Non-pigmented ciliary epithelial cell (primary cell): ENCODE measurements at places on chromosomes 7 and 10.
A peak's percentile ranks its signal among the peaks of the same experiment; 100 is the strongest.

- DNase-seq, result no peak
These were observed 47.5 kb downstream of the GNA12 start for GRCh38 chr7:2796358-2797352.

- DNase-seq, result peak; percentile 97
These were observed 196.0 kb downstream of the RNLS start for GRCh38 chr10:88386821-88387773.

DNA sequence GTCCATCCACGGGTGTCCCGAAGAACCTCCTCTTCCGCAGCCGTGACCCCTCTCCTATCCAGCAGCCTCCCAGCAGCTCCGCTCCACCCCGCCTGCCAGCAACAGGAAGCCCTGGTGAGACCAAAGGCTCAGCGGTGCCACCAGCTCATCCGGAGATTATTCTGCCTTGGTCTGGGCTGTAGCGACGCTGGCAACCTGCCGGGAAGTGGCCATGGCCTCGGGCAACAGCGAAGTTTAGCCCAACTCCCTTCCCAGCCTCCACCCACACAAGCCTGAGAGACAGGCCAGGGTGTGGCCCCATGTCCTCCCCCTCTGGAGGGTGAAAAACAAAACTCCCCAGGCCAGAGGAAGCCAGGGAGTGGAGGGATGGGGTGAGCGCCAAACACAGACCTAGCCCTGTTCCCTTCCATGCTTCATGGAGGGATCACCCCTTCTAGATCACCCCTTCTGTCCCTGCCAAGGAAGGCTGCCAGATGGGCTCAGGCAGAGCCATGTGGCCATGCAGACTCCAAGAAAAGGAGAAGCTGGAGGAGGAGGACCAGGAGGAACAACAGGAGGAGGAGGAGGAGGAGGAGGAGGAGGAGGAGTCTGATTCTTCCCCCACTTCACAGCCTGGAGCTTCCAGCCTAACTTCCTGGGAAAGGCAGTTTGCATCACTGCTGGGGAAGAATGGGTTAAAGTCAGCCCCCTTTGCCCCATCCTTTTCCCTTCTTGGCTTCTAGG lies 918 bp downstream of the CALHM2 start:
- no peak for DNase-seq

DNA sequence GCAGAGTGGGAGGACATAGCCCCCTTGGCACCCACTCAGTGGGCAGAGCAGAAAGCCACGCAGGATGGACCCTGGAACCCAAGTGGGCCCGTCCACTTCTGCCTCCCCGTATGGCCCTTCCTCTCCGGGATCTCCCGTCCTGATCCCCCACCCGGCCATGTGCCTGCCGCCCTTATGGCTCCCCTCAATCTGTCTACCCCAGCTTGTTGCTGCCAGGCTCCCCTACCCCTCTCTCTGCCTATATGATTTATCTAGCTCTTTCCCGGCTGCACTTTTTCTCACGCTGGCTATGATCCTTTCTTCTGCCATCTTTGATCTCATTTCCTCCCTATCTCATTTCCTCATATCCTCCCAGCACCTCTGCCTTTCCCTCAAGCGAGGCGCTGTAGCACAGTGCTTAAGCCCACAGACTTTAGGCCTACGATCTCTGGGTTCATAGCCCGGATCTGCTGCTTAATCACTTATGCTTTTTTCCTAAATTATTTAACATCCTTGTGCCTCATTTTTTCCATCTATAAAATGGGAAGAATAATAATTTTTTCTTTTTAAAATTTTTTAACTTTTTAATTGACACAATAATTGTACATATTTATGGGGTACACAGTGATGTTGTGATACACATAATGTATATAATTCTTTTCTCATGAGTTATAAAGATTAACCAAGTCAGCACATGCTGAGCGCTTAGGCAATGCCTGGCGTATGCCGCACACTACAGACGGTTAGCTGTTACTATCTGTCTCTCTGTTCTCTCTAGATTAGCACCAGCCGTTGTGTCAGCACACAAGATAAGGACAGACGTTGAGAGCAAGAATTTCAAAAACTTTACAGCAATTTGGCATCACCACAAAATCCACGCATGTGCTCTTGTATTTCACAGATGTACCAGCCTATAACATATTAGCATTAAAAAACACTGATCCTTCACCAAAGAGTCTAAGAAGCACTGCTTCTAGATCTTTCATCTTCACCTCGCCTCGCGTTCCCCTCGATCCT lies 18.1 kb downstream of the KCNH2 start:
- no peak for DNase-seq

DNA sequence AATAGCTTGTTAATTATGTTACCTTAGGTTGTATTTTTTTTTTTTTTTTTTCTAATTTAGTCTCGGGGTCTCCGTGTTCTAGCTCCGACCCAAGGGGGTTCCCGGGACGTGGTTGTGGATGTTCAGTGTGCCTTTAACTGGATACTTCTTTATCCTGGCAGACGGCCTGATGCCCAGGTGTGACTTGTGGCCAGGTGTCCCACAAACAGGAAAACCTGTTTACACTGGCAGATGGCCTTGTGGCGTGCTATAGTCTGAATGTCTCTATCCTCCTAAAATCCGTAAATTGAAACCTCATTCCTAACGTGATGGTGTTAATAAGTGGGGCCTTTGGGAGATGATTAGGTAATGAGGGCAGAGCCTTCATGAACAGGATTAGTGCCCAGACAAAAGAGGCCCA lies 546.4 kb upstream of the C7orf33 start:
- DNase-seq, result no peak

DNA sequence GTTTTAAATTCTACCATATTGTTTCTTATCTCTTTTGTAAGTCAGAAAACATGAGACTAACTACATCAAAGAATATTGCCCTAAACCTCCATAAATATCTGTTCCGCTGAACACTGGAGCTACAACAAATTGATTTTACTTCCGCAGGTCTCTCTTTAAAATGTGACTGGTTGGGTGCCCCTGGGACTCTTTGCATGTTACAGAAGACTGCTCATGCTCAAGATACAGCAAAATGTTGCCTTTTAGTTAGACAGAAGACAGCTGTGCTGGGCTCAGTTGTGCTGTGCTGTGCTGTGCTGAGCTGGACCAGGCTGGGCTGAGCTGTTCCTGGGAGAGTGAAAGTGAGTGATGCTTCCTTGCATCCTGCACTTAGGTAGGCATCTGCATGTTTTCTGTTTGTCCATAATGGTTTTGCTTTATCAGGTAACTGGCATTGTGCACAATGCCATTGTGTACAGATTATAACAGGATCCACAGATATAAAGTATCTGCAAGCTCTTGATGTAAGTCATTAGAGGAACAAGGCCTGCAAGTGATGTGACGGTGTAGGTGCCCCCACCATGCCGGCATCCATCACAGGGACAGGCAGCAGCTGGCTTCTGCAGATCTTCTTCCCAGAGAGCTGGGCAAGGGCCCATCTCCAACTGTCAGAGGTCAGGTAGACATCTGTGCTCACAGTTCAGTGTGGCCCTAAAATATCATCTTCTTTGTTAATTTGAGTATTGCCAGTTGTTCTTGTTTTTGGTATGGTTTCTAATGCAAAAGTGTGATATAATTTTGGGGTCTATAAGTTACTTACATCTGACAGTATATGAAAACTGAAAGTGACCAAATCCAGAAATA lies 972.5 kb upstream of the CELF2 start:
- DNase-seq, result no peak
